ENCODE measurements at places on chromosomes 2 and 18.

- DNase-seq: no peak
Observed at GRCh38 chr2:196324211-196324610, 152.8 kb upstream of the STK17B start.

GRCh38 chr18:50058731-50059130, 136.2 kb downstream of the MYO5B start:
- no peak for DNase-seq

DNA sequence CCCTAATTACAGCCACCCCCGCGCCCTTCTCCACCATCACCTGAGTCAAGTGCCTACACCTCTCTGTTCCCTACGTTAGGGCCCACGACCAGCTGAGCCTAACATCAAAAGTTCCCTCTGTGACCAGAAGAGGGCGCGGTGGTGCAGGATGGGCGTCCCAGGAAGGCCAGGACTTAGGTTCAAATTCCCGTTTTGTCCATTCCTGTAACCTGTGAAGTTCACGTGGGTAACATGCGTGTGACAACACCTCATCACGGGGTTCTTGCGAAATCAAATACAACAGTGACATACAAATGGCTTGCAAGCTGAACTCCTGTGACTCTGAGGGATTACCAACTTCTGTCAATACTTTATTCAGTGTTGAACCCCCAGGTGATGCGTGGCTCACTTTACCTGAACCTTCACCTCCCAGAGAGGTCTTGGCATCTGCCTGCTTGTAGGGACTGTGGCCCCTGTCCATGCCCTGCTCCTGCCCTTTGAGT, 207.9 kb downstream of the ARL4C start:
- DNase-seq: peak; percentile 61

DNA sequence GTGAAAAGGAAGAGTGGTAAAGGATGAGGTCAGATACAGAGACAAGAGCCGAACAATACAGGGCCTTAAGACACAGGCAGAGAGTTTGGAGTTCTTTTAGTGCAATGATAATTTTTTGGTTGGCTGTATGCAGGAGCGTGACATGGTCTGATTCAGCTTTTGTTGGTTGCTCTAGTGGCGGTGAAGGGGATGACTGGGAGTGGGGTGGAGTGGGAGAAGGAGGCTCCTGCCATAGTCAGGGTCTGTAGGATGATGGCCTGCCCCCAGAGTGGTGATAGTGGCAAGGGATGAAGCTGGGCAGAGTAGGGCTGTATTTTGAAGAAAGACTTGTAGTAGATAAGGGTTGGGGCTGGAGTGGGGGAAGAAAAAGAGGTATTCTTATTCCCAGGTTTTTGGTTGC, 306.6 kb upstream of the VWC2L start:
- DNase-seq: no peak

GRCh38 chr18:13444430-13445240, 226.1 kb downstream of the LDLRAD4 start:
- no peak for DNase-seq

DNA sequence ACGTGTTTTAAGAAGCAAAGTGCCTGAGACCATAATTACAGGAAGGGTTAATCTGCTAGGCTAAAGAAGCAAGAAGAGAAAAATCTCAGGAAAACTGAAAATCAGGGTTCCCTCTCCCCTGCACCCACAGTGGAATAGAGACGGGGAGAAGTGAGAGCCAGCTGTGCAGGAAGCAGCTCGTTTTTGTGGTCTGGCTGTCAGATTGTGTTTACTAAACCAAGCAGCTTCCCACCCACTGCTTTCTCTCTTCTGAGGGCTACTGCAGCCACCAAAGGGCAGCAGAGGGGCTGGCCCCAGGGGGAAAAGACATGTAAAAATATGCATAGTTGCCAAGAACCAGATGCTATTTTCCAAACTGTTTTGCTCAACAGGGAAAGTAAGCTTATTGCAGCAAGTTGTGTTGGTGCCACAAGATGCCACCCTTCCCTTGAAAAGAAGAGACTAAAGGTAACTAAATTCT, 72.6 kb upstream of the THUMPD2 start:
- DNase-seq: peak; percentile 23

DNA sequence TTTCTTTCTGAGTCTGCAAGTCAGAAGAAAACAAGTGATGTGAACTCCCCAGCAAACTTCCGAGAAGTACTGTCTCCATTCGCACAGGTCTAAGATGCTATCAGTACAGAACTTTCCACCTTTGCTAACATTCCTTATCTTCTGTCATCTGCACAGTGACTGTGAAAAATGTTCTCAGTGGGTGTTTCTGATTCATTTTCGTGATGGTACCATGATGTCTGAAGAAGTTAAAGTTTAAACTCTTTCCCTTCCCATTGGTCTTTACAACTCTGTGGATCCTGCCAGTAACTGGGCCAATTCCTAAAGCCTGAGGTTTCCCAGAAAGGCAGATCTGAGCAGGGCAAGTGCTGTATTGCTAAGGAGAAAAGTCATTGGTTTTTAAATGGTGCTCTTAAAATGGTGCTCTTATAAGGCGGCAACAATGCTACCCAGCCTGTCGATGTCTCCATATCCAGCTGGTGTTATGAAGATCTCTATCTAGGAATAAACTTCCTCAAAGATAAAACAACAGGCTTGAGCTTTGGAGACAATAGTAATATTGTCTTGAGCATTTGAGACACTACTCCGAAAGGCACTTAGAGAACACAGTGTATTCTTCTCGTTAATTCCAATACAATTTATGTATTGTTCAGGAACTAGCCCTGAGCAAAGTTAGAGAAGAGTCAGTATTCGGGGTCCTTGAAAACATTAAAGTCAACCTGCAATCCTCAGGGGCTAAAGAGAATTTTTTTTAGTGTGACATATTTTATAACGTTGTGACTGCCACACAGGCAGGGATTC, 232.3 kb downstream of the OSR1 start:
- DNase-seq: no peak

DNA sequence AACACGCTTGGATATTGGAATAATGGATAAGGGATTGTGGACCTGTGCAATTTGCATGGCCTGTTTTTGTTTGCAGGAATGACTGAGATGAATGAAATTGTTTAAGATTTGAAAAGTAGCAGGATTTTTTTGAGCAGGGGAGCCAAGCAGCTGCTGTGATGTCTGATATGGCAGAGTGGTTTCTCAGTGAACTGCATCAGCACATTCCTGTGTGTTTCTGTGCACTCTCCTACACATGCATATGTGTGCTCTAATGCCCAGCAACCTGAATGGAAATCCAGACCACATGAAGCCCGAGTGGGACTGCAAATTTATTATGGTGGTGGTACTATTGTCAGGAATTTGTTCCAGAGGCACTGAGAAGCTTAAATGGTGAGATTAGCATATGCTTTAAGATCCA, 161.7 kb downstream of the PARD3B start:
- DNase-seq: no peak

DNA sequence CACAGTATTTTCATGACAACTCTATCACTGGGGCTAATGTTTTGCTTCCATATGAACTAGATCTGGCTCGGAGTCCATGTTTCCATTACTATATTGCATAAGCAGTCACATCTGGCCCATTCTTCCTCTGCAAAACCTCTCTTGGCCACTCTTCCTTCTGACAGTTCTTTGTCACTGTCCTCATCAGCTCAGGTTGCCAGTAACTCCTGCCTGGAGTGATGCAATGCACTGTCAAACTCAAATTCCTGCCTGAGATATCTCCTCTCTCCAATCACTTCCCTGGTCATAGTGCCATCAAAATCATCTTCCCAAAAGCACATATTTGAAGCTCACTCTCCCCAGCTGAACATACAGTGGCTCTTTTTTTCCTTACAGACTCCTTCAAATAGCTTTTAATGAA, 66.1 kb downstream of the COLEC12 start:
- no peak for DNase-seq

DNA sequence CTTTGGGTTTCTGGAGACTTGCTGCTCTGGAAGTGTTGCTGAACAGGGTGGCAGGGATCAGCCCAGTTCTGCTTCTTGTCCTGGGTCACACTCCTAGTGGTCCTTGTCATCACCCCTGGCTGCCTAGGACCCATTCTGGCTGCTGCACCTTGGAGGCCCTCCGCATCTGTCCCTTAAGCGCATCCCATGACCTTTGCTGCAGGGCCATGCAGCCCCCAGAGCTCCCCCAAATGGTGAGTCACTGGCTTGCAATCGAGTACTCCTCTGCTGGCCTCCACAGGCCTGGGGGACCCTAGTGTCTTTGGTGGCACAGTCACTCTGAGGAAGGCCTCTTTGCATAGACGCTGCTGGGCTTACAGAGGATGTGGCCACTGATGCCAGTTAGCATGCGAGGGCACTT, 188.5 kb downstream of the ASB1 start:
- no peak for DNase-seq

- no peak for DNase-seq
Observed at GRCh38 chr2:146994246-146994645, 850.6 kb upstream of the ACVR2A start.

DNA sequence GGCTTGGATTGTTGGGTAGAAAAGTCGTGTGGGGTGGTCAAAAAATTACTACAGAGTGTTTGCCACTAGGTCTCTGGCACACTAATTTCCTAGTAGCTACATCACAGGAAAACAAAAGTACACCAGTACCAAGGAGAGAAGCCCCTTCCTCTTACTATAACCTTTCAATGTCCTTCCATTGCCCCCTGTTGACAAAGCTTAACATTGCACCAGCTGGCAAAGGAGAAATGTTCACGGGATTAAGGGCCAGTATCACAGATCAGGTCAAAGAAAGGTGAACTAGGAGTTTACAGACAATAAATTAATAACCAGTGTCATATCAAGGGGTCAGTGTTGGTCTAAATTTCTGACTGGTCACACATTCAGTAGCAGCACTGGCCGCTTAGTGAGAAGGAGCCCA, 1139.6 kb upstream of the FAM98A start:
- DNase-seq: no peak

DNA sequence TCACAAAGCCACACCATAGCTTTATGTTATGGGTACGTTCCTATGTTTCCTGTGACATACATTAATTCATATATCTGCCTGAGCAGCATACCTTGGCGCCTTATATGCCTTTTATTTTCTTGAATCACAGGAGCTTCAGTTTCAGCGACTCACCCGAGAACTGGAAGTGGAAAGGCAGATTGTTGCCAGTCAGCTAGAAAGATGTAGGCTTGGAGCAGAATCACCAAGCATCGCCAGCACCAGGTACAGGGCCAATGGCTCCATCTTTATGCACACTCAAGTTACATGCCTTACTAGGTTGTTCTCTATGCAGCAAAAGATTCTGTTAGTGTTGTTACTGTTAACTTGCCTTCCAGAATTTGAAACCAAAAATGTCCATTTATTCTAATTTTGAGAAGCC, 120.4 kb downstream of the PKP4 start:
- no peak for DNase-seq

- DNase-seq: no peak
Observed at GRCh38 chr2:29039718-29040480, 34.4 kb downstream of the PCARE start.

- DNase-seq: no peak
Observed at GRCh38 chr2:24766609-24767008, 26.6 kb downstream of the PTRHD1 start.

GRCh38 chr18:79479116-79479760, 83.5 kb downstream of the NFATC1 start:
- no peak for DNase-seq

GRCh38 chr2:186085226-186085625, 346.6 kb downstream of the FSIP2 start:
- no peak for DNase-seq

DNA sequence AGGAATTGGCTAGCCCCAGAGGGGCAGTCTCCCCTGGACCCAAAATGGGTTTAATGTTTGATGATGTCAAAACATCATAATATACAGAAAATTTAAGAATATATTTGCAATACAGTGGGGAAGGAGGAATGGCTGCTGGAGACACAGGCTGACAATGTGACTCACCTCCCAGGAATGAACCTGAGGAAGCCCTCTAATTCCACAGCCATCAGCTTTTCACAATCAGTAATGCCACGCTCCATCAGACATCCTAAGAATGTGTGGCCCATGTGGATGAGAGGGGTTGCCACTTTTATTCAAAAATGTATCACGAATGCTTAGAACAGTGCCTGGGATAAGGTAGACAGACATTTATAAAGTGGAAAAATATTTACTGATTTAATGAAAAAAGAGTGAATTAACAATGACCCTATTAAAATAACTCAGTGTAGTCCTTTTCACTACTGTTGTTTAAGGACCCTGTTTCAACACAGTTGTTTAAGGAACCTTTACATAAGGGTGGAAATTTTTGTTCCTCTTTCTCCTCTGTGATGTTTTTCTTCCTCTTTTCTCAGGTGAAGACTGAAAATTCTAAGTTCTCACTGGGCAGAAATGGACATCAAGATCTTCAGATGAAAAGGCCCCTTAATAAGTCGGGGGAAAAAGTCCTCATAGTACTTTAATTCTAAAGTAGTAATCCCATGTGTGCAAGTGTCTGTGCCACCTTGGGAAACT, 17.5 kb upstream of the TMEM163 start:
- DNase-seq: peak; percentile 94

DNA sequence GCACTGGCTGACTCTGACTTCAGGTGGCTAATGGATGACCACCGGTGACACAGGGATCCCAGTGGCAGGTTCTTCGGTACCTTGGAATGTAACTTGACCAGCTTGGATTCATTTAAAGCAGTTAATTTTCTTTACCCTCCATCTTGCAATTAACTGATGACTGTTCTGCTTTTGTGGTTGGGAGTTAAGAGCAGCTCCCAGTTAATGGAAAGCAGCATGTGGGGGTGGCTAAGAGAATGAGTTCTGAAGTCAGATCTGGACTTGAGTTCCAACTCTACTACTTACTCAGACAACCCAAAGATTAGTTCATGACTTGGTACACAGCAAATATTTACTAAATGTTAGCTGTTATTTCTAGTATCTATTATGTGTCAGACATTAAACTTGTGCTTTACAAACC, 58.5 kb downstream of the FAM228A start:
- no peak for DNase-seq

- no peak for DNase-seq
Observed at GRCh38 chr2:70994009-70994698, 519 bp downstream of the TEX261 start.

DNA sequence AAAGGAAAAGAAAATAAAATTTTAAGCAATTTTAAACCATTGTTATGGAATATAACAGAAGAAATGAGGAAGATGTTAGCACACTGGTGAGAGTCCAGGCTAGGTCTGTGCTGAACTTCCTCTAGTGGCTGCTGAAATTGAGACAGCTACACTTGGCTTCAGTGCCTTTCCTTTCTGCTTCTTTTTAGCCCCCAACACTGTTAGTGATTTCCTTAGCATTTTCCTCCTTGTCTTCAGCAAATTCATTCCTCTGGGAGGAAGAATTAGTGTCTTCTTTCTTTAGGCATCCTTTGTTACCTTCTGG, 47.6 kb downstream of the ITGAV start:
- no peak for DNase-seq

- DNase-seq: no peak
Observed at GRCh38 chr2:48583961-48584360, 33.7 kb upstream of the GTF2A1L start.

- DNase-seq: no peak
Observed at GRCh38 chr2:98474979-98475632, 30.4 kb downstream of the INPP4A start.

- peak; percentile 56 for DNase-seq
Observed at GRCh38 chr2:109020217-109020637, 31.2 kb upstream of the EDAR start.

DNA sequence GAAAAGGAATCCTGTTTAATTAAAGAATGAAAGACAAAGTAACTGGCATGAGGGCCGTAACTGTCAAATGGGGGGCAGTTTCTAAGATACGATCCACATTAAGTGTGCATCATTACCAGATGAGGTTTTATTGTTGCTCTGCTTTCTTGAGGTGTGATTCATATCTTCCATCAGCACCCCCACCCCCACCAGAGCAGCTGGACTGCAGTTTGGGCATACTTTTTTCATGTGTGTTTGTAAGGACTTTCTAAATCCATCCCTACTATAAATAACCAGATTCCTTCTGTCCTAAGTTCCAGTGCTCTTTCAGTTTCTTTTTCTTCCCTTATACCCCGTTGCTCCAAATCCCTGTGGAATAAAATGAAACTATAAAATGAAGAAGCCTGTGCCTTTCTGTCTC, 142.1 kb downstream of the CDCA7 start:
- peak; percentile 35 for DNase-seq

Data from A172 (cell line).